ENCODE measurements at places on chromosomes 13 and 19. TPM values are rescaled to one million over a fixed set of nuclear protein-coding genes. Genes with fewer than 3 reads are reported as not detected.

DNA sequence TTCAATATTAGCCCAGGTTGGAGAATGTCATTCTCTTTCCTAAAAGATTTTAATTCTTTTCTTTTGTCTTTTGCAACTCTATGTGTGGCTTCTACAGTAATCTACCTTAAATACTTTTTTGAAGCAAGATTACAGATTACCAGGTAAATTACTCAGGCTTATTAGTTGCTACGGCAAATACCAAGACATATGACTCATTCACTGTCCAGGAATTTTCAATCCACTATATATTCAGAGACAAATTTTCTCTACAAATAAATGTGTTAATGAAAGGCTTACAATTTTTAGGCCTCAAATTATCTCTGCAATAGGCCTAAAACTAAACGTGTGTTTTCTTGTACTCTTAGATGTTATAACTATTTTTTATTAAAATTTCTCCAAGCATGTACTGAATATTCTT lies 631.3 kb downstream of the DIAPH3 start:
- H3K27ac ChIP-seq = no peak overlapping the region
- no peaks in the 10 kb centered on the region for H3K27me3 ChIP-seq
- DNase-seq = no peak
- no peak overlapping the region for H3K4me3 ChIP-seq
- peaks cover 14% of the 10 kb centered on the region for H3K4me1 ChIP-seq

Gene YIF1B
- total RNA-seq = 66.0 TPM

DNA sequence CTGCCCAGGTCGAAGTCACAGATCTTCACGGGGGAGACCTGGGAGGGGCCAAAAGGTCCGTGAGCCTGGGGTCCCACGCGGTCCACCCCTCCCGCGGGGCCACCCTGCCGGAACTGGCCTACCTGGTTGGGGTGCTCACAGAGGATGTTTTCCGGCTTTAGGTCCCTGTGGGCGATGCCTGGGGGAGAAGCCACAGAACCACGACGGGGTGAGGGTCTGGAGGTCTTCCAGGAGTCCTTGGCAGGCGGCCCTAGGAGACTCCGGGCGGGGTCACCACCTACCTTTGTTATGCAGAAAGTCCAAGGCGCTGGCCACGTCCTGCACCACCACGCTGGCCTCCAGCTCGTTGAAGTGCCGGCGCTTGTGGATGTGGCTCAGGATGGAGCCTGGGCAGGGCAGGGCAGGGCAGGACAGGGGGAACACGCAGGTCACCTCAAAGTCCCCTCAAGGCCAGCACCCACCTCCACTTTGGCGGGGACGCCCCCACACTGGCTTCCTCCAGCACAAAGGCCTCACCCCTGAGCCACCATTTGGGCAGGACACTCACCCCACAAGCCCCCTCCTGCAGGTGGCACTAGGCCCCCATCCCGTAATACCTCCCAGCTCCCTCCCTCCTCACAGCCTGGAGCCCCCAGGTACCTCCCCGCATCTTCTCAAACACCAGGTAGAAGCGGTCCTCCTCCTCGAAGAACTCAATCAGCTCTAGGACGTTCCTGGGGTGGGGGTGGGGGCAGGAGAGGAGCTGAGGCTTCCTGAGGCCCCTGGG lies 8.4 kb downstream of the MKNK2 start:
- H3K36me3 ChIP-seq = peaks cover 46% of the 10 kb centered on the region
- peak overlapping the region; percentile 68 for H3K4me3 ChIP-seq
- peaks cover 4% of the 10 kb centered on the region for H3K4me1 ChIP-seq
- peak overlapping the region; percentile 61 for H3K27ac ChIP-seq
- H3K27me3 ChIP-seq = no peaks in the 10 kb centered on the region

DNA sequence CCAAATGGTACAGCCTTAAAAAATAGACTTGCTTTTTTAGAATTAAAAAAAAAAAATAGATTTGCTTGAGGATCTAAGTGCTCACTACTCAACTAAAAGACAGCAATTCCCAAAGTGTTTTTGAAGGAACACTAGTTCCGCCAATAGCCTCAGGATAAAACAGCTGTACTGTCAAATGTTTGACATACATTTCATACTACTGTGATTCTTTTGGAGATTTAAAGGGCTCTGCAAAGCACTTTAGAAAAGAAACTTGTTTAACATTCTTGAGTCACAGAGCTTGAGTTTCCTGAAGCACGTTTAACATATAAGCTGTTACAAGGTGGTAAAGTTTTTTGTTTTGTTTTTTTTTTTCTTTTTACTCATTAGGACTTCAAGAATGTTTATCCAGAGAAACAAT lies 23.1 kb upstream of the KLF5 start:
- DNase-seq = no peak
- no peaks in the 10 kb centered on the region for H3K36me3 ChIP-seq
- no peak overlapping the region for H3K4me3 ChIP-seq
- no peak overlapping the region for H3K27ac ChIP-seq
- H3K4me1 ChIP-seq = peaks cover 26% of the 10 kb centered on the region
- H3K27me3 ChIP-seq = no peaks in the 10 kb centered on the region

Gene FARP1
- 266 TPM for total RNA-seq

Gene COMP
- not detected for total RNA-seq

DNA sequence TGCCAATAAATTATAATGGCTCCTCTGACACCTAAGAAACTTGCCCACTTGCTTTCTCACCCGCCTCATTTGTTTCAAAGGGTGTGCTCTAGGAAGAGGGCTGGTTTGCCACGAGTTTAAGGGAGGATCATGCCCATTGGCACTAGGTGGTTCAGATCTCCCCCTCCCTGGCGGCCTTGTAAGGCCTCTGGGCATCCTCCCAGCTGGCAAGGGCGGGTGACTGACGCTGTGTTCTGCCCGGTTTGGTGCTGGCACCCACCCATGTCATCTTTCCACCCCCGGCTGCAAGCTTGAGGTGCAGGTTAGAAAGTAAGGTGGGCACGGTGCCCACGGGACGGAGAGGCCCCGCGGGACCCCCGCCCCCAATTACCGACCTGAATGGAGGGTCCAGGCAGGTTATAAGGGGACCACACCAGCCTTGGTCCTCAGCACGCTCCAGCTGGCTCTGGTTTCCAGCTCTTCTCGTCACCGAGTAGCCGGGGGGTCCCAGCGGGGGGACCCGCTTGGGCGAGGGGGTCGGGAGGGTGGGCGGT lies 90.4 kb downstream of the PTPRS start:
- H3K36me3 ChIP-seq = peaks cover 46% of the 10 kb centered on the region
- H3K4me1 ChIP-seq = no peaks in the 10 kb centered on the region
- no peak for DNase-seq
- H3K27me3 ChIP-seq = no peaks in the 10 kb centered on the region
- no peak overlapping the region for H3K27ac ChIP-seq

DNA sequence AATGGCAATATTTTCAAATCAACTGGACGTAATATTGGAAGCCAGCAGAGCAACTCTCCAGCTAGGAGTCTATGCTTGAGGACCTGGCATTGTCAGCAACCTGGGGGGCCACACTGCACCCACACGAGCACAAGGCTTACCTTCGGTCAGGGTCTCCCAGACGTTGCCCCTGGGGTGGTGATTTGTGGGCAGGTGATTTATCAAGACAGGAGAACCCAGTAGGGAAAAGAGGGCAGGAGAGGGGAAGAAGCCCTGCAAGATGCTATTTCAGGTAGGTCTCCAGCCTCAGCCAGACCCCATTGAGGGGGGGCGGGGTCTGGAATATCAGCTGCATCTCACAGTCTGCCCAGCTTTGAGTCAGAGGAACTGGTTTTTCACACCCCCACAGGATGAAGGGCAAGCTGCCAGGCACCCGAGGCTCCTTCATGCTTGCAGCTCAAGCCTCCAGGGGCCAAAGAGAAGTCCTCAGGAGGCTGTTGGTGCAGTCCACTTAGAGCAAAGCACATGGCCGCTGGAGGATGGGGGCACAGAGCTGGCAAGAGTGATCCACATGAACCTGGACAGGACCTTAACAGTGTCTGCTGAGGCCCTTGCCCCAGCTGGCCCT lies 80.9 kb upstream of the UQCRFS1 start:
- DNase-seq = no peak
- no peaks in the 10 kb centered on the region for H3K27me3 ChIP-seq
- no peak overlapping the region for H3K4me3 ChIP-seq
- no peaks in the 10 kb centered on the region for H3K4me1 ChIP-seq
- H3K36me3 ChIP-seq = no peaks in the 10 kb centered on the region

DNA sequence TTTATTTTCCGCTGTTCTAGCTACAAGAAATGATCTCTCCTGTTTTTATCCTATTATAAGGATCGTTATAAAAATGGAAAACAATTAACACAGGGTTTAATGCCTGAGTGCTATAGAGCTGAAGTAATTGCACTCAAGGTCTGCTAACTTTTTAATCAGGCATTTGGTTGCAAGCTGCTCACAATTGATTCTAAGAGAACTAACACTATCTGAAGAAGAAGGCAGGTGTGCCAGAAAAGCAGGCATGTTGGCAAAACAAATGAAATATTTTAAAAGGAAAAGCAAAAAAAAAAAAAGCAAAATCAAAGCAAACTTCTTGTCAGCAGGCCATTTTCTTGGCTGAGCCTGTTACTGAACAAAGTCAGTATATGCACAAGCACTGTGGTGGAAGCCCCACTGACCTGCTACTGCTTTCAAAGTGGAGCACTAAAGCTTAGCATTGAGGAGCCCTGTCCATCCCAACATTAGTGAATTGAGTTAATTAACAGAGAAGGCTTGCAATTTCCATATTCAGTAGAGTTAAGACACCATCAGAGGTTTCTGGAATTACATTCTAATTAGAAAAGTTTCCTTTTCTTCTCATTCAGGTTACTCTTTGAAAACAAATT lies 574.2 kb downstream of the PCDH9 start:
- no peaks in the 10 kb centered on the region for H3K4me1 ChIP-seq
- no peak for DNase-seq
- H3K27ac ChIP-seq = no peak overlapping the region
- H3K36me3 ChIP-seq = no peaks in the 10 kb centered on the region
- no peak overlapping the region for H3K4me3 ChIP-seq

DNA sequence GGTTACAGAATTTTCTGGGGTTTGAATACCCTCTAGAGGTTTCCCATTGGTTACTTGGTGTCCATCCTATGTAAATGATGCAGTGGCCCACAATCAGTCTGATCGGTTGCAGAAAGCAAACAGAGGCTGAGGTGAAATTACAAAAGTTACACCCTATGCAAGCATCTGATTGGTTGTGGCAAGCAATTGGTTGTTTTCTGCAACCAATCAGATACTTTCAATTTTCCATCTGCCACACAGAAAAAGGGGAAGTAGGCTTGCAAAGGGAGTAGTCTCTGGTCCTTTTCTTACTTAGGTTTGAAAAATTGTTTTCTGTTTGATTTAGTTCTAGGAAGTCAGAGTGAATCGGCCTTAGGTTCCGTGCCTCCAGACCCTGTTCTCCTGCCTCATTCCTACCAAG lies 93.1 kb downstream of the WTIP start:
- no peak for DNase-seq
- H3K4me3 ChIP-seq = no peak overlapping the region
- H3K27me3 ChIP-seq = peaks cover 23% of the 10 kb centered on the region
- H3K27ac ChIP-seq = no peak overlapping the region
- H3K4me1 ChIP-seq = no peaks in the 10 kb centered on the region

GRCh38 chr19:45355910-45356309 lies 14.5 kb downstream of the ERCC2 start:
- H3K36me3 ChIP-seq = peaks cover 67% of the 10 kb centered on the region
- H3K27ac ChIP-seq = no peak overlapping the region
- DNase-seq = no peak
- no peaks in the 10 kb centered on the region for H3K4me1 ChIP-seq
- no peak overlapping the region for H3K4me3 ChIP-seq

Gene ZNF155
- 13.1 TPM for total RNA-seq

DNA sequence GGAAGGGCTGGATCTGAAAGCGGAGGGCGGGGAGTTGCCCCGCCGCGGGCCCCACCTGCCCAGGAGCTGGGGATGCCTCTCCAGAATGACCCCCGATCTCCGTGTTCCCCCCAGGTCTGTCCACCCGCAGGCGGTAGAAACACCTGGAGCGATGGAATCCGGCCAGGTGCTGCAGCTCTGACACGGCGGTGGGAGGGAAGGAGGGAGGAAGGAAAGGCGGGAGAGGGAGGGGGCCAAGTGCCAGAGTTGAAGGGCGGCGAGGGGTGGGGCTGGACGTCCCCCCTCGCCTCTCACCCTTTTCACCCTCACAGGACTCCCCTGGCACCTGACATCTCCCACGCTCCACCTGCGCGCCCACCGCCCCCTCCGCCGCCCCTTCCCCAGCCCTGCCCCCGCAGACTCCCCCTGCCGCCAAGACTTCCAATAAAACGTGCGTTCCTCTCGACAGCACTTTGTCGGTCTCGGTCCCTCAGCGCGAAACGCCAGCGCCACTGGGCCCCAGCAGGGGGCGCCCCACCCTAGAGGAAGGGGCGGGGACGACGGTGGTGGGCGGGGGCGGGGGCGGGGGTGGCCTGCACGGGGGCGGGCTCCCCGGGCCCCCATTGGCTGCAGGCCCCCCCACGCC lies 337 bp upstream of the FXYD7 start:
- DNase-seq = peak; percentile 94
- H3K4me1 ChIP-seq = no peaks in the 10 kb centered on the region
- peak overlapping the region; percentile 73 for H3K4me3 ChIP-seq

DNA sequence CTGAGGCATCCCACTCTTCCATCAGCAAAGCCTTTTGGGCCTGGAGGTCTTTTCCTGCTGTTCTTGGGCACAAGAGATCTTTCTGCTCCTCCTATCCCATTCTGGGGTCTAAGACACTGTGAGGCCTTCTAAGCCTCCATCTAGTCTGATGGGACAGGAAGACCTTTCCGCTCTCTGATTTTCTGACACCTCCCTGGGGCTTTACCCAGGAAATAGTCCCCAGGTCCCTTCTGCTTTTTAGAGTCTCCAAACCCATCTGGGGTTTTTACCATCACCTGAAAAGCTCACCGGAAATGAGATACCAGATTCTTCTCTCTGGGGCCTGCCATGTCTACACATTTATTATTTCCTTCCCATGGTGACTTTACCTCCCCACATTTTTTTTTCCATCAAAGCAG lies 21.1 kb downstream of the CLEC17A start:
- no peak overlapping the region for H3K4me3 ChIP-seq
- no peaks in the 10 kb centered on the region for H3K27me3 ChIP-seq
- DNase-seq = no peak

DNA sequence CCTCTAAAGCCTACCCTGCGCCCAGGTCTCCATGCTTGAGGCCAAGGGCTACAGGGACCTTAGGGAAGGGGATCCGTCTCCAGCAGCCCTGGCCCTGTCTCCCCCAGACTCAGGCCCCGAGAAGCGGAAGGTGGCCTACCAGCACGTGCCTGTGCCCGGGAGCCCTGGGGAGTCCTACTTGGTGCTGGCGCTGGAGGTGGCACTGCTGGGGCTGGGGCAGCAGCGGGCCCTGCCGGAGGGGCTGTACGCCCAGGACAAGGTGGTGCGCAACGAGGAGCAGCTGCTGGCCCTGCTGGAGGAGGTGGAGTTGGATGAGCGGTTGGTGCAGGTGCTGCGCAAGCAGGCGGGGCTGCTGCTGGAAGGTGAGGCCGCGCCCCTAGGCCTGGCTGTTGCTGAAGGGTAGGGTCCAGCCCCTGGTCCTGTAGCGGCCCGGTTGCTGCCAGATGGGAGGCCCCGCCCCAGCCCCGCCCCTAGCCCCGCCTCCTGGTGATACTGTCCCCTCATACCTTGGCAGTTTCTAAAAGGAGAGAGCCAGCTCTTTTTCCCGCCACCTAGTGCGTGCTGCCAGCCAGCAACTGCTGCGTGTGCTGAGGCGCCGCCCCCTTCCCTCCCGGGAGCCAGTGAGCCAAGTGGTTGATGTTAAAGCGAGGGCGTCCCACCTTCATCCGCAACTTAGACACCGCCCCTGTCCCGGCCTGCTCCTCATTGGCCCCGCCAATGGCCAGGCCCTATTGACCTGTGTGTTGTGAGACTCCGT lies 22.6 kb downstream of the ZSWIM4 start:
- H3K4me3 ChIP-seq = no peak overlapping the region
- peaks cover 33% of the 10 kb centered on the region for H3K36me3 ChIP-seq
- DNase-seq = peak; percentile 98
- H3K27me3 ChIP-seq = no peaks in the 10 kb centered on the region
- no peak overlapping the region for H3K27ac ChIP-seq

GRCh38 chr13:111790621-111791020 lies 276.3 kb upstream of the SOX1 start:
- H3K27ac ChIP-seq = no peak overlapping the region
- no peak overlapping the region for H3K4me3 ChIP-seq
- H3K36me3 ChIP-seq = no peaks in the 10 kb centered on the region
- H3K27me3 ChIP-seq = peaks cover 16% of the 10 kb centered on the region

Gene FOXA3
- 60.2 TPM for total RNA-seq
